NCI-H2081 (cell line): ENCODE measurements at places on chromosomes 13 and 19.

GRCh38 chr13:30071969-30072817 is 221.8 kb upstream of the UBL3 start:
- no peak for DNase-seq

DNA sequence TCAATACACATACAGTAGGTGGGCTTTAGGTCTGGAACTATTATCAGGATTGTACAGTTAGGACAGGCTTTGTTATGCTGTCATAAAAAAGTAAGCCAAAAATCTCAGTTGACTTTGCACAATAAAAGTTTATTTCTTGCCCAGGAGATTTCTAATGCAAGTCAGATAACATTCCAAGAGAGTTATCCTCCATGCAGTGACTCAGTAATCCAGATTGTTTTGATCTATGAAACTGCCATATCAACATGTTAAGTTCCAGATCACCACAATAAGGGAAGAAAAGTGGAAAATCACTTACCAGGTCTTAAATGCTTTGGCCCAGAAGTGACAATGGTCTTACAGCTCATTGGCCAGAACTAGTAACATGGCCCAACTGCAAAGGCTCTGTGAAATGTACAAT is 636.2 kb upstream of the KLF12 start:
- DNase-seq, result no peak

DNA sequence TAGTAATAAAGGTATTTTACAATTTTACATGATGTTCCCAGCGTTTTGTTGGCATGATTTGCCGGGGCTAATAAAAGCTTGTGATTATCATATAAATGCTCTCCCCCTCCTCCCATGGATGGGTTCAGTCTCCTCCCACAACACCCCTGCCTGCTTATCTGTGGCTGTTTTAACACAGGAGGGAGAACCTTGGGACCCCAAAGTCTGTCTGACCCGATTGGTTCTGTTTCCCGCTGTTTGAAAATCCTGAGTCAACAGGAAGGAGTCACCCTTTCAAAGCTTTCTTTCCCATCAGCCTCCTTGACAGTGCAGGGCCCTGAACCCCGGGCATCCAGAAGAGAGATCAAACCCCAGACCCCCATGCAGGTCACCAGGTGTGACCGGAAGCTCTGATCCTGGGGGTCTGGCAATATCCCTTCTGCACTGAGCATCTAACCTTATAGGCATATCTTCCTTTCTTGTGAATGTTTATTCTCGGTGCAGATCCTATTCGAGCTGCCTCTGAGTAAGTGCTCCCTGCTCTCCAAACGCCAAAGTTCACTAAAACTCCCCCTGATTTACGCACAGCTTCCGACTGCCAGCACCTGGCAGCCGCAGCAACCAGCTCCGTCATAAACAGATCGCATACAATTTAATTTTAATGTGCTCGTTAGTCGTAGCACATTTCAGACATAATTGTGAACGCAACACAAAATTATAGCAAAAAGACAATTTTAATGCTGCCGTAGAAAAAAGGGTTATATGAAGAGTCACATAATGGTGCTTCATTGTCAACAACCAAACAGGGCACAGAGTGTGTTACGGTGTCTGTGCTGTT is 74.8 kb downstream of the TSHZ3 start:
- DNase-seq, result no peak

- peak; percentile 42 for DNase-seq
Observed at GRCh38 chr19:33032218-33032781, 32.4 kb downstream of the RHPN2 start.

DNA sequence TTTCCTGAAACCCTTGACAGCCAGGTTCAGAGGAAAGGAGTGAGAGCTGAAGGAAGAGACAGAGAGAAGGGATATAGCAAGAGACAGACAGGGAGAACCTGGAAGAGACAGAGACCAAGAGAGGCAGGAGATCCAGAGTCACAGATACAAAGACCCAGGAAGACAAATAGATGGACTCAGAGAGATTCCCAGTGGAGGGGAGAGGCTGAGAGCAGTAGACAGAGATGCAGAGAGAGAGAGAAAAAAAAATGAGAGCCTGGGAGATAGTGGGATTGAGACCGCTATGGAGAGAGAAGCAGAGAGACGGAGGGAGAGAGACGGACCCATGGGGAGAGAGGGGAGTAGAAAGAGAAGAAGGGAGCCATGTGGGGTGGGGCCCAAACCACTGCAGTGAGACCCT is 763 bp downstream of the FXYD7 start:
- DNase-seq, result no peak

DNA sequence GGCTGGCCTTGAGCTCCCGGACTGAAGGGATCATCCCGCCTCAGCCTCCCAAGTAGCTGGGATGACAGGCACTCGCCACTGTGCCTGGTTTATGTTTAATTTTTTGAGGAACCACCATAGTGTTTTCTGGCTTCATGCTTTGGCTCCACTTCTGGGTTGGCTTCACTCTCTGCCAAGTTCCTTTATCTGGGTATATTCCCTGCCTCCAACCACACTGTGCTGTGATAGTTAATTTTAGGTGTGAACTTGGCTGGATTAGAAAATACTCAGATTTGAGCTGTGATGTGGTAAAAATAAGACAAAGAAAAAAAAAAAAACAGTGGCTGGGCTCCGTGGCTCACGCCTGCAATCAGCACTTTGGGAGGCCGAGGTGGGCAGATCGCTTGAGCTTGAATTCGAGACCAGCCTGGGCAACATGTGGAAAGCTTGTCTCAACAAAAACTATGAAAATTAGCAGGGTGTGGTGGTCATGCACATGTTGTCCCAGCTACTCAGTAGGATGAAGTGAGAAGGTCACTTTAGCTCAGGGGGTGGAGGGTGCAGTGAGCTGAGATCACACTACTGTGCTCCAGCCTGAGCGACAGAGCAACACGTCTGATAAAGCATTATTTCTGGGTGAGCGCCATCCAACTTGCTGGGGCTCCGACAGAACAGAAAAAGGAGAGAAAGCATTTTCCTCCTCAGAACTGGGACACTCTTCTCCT is 7.5 kb upstream of the ILF3 start:
- no peak for DNase-seq

- DNase-seq, result peak; percentile 67
Observed at GRCh38 chr13:107712145-107712860, 503.0 kb downstream of the LIG4 start.

DNA sequence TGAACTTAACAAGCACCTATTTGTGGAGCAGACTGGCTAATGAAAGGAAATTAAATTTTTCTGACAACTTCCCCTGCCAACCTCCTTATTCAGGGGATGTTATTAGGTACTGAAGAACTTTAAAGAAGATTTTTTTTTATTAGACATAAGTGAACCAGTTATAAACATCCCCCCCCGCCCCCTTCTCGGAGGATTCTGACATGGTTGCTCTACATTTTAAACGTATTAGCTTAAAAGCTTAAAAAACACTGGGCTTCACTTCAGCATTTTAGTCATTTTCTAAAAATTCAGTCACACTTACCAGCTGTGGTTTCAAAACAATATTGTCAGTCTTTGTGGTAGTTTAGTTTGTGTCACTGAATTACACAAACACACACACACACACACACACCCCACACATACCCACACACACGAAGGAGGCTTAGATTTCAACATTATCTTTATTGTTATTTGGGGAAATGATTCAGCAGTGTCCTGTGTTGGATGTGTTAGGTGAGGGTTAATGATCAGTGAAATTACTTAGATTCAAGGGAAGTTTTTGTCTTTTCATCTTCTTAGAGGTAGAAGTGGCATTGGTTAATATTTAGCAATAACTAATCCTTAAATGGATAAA is 145.7 kb downstream of the PCCA start:
- no peak for DNase-seq

GRCh38 chr13:105474983-105475610 is 1060.4 kb downstream of the EFNB2 start:
- DNase-seq, result no peak

DNA sequence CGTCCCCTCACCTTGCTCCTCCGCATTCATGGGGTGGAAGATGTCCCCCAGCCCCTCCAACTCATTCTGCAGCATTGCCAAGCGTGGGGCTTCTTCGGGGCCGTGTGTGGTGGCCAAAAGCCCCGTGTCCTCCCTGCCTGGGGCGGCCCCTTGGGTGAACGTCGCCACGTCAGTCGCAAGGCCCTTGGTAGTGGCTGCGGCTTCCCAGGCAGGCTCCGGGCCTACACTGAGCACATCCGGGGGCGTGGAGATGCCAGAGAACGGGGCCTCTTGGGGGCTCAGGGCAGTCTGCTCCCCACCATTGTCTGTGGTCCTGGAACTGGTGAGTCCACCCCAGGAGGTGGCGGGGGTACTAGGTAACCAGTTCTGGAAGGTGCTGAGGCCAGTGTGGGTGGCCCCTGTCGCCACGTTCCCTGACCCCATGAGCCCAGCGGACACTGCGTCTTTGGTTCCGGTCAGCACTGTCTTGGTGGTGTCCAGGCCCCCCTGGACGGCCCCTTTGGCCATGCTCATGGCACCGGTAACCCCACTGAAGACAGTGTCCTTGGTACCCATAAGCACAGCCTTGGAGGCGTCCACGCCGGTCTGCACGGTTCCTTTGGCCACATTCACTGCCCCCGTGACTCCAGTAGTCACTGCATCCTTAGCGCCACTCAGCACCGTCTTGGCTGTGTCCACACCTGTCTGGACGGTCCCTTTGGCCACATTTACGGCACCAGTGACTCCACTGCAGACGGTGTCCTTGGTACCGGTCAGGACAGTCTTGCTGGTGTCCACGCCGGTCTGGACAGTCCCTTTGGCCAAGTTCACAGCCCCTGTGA is 7.6 kb downstream of the PLIN4 start:
- DNase-seq, result no peak

DNA sequence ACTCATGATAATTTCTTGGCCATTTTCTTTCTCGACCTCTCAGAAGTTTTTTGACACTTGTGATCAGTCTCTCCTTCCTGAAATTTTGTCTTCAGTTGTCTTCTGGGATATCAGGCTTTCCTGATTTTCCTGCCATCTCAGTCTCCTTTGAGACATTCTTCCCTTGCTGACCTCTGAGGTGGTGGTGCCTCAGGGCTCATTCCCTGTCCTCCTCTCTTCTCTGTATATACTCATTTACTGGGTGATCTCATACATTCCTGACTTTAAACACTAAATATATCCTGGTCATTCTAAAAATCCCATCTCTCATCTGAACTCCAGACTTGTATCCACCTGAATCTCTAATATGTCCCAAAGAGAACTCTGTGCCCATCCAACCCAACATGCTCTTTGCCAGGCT is 31.3 kb upstream of the STARD13 start:
- DNase-seq, result no peak

DNA sequence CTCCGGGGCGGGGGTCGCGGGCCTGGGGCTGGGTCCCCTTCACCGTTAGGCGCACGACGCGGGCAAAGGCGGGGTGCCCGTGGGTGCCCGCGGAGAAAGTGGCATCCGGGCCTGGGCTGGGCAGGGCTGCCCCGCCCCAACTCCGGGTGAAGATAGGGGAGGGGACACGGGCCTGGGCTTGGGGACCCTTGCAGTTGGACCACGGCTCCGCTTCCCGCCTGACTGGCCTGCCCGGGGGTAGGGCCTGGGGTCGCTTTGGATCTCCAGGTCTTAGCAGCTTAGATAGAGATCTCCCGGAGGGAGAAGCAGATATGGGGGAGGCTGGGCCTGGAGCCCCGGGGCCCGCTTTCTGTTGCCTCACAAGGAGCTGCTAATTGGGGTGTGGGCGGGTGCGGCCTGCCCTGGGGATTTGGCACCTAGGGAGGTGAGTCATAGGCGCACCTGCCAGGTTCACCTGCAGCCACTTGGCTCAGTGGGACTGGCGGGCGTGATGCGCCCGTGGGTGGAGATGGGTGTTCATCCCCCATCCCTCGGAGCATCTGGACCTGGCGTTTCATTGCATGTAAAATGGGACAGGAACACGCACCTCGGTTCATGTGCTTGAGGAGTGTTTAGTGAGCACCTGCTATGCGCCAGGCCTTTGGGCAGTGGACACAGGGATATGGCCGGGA is 585 bp downstream of the MAP1S start:
- DNase-seq, result peak; percentile 51

- peak; percentile 81 for DNase-seq
Observed at GRCh38 chr19:46697204-46697960, 19.5 kb downstream of the PRKD2 start.

GRCh38 chr19:38648769-38649304 is 1.4 kb downstream of the ACTN4 start:
- DNase-seq, result no peak
